ENCODE measurements at places on chromosomes 2 and 18.

GRCh38 chr2:8300216-8300615, 381.6 kb upstream of the ID2 start:
- no peak for DNase-seq

DNA sequence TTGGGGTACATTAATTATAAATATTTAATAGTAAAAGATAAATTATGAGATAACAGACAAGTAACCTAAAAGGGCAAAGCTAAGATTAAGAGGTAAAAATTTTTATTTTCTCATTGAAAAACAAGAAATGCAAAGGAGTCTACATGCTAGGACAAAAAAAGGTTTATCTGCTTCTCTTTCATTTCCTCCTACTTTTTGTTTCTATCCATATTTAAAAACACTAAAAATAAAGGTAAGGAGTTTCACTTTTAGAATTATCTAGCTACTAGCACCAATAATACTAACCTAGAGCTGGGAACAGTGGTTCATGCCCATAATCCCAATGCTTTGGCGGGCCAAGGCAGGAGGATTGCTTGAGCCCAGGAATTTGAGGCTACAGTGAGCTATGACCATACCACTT, 1551.7 kb upstream of the SLC39A10 start:
- DNase-seq = no peak

DNA sequence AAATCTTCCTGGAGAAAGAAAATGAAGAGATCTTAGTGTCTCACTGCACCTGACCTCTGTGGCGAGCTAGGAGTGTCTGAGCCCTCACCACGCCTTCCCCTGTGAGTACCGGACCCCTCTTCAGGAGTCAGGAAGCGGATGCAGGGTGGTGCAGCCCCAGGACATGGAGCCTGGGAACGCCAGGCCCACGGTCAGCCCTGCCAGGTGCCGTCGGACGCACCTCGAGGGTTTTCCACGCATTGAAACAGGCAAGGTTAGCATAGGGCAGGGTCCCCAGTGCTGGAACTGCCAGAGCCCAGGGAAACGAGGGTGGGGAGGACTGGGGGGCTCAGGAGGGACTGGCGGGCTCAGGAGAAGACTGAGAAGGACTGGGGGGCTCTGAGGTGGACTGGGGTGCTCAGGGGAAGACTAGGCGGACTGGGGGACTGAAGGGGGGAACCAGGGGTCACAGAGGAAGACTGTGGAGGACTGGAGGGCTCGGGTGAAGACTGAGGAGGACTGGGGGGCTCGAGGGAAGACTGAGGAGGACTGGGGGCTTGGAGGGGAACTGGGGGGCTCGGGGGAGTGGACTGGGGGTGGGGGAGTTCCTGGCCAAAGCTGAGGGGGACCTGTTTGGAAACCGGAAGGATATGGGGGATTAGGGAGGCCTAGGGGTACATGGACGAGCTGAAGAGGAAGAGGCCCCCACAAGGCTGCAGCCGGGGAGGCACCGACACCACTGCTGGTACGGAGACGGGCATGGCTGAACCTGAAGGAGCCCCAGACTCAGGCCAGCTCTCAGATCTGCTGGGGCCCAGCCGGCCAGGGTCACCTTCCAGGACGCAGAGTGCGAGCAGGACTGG, 65.2 kb upstream of the SNTG2 start:
- DNase-seq = no peak

GRCh38 chr18:21805771-21806366, 65.3 kb downstream of the MIB1 start:
- no peak for DNase-seq

DNA sequence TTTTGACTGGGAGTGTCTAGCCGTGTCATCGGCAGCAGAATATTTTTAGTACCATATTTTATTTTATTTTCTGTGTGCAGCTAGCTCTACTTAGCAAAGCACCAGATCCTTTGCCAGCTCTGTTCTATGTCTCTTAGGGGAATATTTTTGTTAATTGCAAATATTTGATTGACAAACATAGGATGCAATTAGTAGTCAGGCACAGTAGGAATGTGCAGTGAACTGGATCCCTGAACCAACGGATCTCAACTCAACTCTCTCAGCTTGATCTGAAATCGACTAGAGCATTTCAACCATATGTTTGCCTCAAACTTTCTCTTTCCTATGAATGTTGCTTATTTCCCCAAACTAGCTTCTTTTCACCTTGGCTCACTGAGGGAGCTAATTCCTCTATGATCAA, 998.0 kb upstream of the FANCL start:
- no peak for DNase-seq

DNA sequence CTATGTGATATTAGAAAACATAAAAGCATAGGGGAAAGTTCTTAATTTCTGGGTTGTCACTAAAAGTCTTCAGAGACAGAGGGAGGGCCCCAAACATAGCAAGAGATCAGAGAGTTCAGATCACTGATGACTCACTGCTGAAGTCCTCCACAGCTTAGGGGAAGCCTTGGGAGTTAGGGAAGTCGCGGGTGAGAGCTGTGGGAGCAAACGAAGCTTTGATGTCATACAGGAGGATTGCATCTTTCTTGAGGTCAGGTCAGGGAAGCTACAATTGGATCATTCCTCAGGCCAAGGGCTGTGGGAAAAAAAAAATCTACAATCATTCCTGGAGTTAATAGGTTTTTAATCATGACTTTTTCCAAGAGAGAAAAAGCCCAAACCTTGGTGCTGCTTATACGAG, 96.2 kb downstream of the COPS8 start:
- no peak for DNase-seq

DNA sequence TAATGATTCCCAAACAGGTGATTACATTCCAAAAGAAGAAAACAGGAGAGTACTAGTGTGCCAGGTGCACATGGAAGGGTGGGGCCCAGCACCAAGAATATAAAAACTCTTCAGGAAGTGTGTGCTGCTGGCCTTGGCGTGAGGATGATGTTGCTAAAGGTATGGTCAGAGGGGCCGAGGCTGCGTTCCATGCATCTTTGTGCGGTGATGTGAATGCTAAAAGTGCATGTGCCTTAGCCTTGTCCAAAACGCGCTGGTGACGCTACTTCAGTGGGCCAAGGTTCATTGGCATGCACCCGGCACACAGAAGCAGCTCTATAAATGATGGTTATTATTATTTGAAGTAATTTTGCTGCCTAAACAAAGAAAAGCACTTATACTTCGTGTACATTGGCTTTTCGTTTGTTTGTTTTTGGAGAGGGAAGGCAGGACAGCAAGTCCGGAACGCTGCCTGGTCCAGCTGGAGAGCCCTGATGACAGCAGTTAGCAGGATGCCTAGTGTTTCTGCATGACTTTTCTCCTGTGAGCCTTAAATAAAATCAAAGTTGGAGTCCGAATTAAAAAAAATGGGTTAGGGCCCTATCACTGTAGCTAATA, 2.9 kb downstream of the ALKAL2 start:
- DNase-seq = no peak

- DNase-seq = no peak
These were observed 97.1 kb downstream of the INHBB start for GRCh38 chr2:120442923-120443571.

All from CD4-positive, alpha-beta memory T cell (primary cell).